Astrocyte (in vitro differentiated cells and primary cell): ENCODE measurements at places on chromosomes 1 and 21.

DNA sequence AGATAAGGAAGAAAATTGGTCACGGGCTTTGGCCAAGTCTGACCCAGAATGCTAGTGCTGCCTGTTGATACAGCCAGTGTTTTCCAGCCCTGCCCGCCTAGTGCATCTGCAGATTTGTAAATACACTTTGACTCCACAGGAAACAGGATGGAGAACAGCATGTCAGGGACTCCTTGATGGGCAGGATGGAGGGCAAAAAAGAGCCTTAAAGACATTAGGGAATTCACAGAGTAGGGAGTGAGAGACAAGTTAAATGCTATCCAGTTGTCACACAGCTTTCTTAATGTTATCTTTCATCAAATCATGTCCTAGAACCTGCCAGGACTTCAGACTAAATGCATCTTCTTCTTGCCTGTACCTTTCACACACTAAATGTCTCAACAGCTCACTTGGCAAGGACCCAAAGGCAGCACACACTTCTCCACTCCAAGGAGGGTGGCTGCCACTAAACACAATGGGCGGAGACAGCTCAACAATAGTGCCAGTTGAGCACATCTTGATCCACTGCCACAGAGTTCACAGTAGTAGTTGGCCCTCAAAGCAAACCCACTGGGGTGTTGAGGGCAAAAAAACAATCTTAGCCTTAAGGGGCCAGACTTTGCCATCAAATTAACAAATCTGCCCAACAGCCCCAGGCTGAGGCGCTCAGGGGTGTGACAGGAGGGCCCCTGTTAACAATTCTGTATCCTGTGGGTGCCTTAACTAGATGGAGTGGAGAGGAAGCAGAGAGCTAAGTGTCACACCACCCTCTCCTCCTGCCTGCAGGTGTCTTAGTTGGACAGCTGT, 2.7 kb downstream of the HIVEP3 start:
- no peak for DNase-seq

- no peak for DNase-seq
Measured at GRCh38 chr1:103142461-103142860, 34.1 kb upstream of the COL11A1 start.

GRCh38 chr1:85983316-85983715, 173.3 kb downstream of the COL24A1 start:
- DNase-seq: no peak

DNA sequence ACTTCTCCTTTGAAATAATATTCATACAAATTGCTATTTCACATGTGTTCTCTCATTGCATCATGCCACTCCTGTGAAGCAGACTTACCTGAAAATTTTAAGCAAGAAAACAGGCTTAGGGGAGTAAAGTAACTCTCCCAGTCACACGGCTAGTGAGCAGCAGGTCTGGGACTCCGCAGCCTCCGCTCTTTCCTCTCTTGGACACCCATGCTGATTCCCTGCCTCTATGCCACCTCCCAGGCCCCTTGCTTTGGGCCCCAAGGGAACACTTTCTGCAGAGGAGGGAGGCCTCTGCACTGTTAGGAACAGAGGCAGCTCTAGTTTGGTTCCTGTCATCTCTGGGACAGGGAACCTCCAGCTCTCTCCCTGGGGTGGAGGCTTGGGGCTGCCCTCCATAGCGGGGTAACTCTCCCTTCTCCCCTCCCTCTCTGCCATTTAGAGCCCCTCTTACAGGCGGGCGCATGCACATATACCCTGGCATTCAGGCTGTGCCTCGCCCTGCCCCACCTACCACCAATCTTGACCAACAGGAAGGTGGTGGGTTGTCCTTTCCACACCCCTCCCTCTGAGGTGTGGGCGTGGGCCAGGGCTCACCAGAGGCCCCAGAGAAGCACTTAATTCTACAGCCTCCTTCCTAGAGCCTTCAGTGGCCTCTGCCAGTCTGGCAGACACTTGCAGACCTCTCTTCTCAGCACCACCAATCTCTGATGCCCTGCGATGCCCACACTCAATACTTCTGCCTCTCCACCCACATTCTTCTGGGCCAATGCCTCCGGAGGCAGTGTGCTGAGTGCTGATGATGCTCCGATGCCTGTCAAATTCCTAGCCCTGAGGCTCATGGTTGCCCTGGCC, at the start of gene RXFP4:
Gene RXFP4, plus strand, starts transcription at position 646 of the 852 bp plus-strand sequence. Its CDS starts 72 bp downstream, at position 718.
- peak; percentile 14 for DNase-seq

DNA sequence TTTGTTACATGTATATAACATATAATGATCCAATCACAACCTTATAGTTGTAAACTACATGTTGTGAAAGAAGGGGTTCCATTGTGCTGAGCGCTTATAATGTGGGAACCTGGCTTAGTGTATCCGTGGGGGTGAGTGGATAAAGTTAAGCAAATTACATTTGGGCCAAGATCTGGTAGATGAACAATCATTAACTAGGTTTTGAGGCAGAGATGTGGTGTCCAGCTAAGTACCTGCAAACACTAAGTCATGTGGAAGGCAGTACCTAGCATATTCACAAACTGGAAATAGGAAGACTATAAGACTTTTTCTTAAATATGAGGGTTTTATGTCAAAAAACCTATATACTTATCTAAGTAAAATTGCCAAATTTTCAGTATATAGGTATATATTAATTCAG, 167.2 kb upstream of the PDE4B start:
- DNase-seq: no peak

GRCh38 chr1:24720152-24720551, 25.1 kb upstream of the CLIC4 start:
- peak; percentile 86 for DNase-seq

- DNase-seq: no peak
Measured at GRCh38 chr1:231016234-231016633, 23.8 kb downstream of the FAM89A start.

- no peak for DNase-seq
Measured at GRCh38 chr1:152806576-152806975, at the start of gene LCE1C. TSS of gene LCE1C (minus strand) at chr1:152806651. CDS start at chr1:152805478, 1,173 bp downstream.

GRCh38 chr1:39917825-39918224, 16.1 kb upstream of the MYCL start:
- DNase-seq: no peak
